Gastrocnemius medialis (tissue), 4 donors: ENCODE measurements at places on chromosomes 1 and 21. TPM values are rescaled to one million over a fixed set of nuclear protein-coding genes. Genes with fewer than 3 reads are reported as not detected.

NCF2 gene
- total RNA-seq: 4.1 TPM

GRCh38 chr1:247747616-247748015 is 325 bp downstream of the OR14A2 start:
- DNase-seq: no peak

DNA sequence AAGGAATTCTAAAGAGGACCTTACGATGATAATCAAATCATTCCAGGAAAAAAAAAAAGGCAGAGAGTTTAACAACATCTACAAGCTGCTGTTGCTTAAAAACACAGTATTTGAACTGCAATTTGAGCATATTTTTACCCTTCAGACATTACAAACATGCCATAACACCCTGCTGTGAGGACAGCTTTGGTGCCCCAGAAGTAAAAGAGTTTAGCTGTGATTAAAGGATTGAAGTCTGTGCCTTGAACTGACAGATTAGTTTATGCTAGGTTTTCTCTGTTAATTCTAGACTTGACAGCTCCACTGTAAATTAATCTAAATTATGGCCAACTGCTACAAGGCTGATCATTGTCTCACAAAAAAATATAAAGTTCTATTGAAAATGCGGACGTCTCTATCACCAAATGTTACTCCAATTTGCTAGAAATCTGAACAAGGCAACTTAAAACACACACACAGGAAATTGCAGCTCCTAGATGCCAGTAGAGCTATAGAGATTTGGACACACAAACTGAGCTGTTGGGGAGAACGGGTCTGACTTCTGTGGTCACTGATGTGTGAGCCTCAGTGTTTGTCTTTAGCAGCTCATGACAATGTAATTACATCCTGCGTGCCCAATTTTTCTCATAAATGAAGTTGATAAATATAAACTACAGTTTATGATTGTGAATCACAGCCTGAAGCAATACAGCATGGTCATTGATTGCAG is 217.9 kb downstream of the NTNG1 start:
- DNase-seq: no peak

- no peak for DNase-seq
Observed at GRCh38 chr1:109802901-109803561, 39.3 kb upstream of the EPS8L3 start.
